ENCODE measurements at places on chromosomes 5 and 9. TPM values are rescaled to one million over a fixed set of nuclear protein-coding genes. Genes with fewer than 3 reads are reported as not detected.

The STPG3 gene
- not detected for total RNA-seq

GRCh38 chr5:17289681-17290539 lies 72.5 kb downstream of the BASP1 start:
- H3K4me3 ChIP-seq: no peak overlapping the region
- no peaks in the 10 kb centered on the region for H3K36me3 ChIP-seq
- H3K4me1 ChIP-seq: peaks cover 4% of the 10 kb centered on the region
- no peaks in the 10 kb centered on the region for H3K27me3 ChIP-seq
- peak; percentile 75 for DNase-seq

DNA sequence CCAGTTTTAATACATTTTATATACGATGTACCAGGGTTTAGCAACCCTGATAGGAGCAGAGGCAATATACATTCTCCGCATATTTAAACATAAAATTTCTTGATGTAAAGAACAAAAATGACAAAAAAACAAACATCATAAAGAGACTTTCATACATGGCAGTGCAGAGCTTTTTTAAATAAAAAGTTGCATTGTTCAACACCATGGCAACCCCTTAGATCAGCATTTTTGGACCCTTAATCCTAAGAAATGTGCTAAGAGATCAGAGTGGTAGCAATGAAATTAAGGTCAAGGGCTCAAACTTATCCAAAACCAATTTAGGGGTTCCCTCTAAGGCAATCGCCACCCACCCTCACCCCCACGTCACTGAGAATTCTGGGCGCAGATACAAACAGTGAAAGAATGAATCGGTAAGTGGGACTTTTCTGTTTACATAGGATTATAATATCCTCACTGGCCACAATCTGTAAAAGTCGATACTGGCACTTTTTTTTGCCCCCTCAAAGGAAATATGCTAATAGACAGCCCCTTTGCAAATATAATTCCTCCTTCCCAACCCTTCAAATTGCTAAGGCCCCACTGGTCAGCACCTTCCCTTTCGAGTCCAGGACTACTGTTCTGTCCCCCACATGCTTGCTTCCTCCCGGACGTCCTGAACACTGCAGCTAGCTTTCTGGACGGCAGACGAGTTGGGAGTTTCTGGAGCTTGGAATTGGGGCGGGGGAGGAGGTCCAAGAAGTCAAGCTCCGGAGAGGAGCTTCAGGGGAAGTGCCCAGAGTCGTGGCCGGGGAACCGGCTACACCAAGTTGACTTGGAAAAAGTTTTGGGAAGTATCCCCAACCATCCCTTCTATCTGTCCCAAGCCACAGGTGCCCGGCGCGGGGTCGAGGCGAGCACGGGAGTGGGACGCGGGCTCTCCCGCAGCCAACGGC lies 2.2 kb downstream of the GAS1 start:
- peak; percentile 39 for DNase-seq
- no peaks in the 10 kb centered on the region for H3K4me1 ChIP-seq
- peak overlapping the region; percentile 90 for H3K27ac ChIP-seq
- H3K36me3 ChIP-seq: peaks cover 3% of the 10 kb centered on the region

DNA sequence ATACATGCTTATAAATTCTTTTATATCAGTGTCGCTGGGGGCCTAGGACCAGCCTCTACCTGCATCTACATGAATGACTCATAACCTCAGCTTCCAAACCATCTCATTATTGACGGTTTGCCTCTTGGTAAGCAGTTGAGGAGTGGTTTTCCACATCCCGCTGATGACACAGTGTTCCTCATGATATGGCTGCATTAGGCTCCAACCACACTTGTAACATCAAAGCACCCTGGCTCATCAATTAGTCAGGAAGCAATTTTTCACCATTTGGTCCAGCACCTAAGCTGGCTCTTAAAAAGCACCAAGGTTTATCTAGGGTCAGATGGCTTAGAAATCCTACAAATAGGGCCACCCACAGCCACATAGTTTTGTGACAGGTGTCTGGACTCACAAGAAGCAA lies 402.4 kb downstream of the ARHGEF28 start:
- no peak overlapping the region for H3K27ac ChIP-seq
- no peaks in the 10 kb centered on the region for H3K36me3 ChIP-seq
- peaks cover 10% of the 10 kb centered on the region for H3K27me3 ChIP-seq
- peak; percentile 18 for DNase-seq
- no peaks in the 10 kb centered on the region for H3K4me1 ChIP-seq

- no peak overlapping the region for H3K4me3 ChIP-seq
- peak; percentile 75 for DNase-seq
- no peaks in the 10 kb centered on the region for H3K4me1 ChIP-seq
- no peaks in the 10 kb centered on the region for H3K36me3 ChIP-seq
- H3K27me3 ChIP-seq: no peaks in the 10 kb centered on the region
These were observed 83.9 kb upstream of the GRAMD2B start for GRCh38 chr5:126339215-126339805.

The C9orf50 gene
- total RNA-seq: not detected

- H3K4me3 ChIP-seq: no peak overlapping the region
- no peak for DNase-seq
- peaks cover 2% of the 10 kb centered on the region for H3K36me3 ChIP-seq
- peaks cover 10% of the 10 kb centered on the region for H3K4me1 ChIP-seq
These were observed 49.5 kb downstream of the NR3C1 start for GRCh38 chr5:143354025-143354424.

DNA sequence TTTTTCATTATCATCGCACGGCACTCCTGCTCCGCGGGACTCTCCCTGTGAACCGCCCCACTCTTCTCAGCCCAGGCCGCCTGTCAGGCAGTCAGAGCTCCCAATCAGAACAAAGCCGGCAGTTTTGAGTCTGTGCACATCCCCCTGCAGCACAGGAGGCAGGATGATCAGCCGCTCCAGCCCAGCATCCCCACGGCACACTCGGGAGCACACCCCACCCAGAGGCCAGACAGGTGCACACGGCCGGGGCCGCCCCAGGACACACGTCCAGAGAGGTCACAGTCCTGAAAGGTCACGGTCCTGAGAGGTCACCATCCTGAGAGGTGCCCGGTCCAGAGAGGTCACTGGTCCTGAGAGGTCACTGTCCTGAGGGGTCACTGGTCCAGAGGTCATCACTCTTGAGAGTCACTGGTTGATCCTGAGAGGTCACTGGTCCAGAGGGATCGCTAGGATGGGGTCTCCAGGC lies 8.4 kb downstream of the TPPP start:
- H3K4me3 ChIP-seq: no peak overlapping the region
- no peak for DNase-seq
- H3K27me3 ChIP-seq: peaks cover 6% of the 10 kb centered on the region
- no peaks in the 10 kb centered on the region for H3K36me3 ChIP-seq

GRCh38 chr9:117290306-117290840 lies 124.5 kb downstream of the ASTN2 start:
- H3K27ac ChIP-seq: no peak overlapping the region
- H3K36me3 ChIP-seq: no peaks in the 10 kb centered on the region
- no peak overlapping the region for H3K4me3 ChIP-seq
- DNase-seq: no peak
- H3K4me1 ChIP-seq: no peaks in the 10 kb centered on the region

DNA sequence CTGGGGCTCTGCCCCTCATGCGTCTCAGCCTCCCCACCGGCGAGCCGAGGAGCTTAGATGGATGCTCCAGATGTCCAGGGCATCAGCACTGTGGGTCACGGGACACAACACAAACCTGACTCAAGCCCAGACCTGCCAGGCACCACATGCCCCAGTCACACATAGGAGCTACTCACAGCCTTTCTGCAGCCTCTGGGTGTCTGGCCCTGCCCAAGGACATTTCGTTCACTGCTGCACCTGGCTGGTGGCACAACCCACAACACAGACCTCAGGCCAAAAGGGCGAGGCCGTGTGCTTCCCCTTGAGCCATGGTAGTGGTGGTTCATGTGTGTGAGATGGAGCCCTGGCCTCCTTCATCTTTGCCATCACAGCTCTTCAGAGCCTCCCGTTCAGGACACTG lies 89.6 kb upstream of the FCN2 start:
- DNase-seq: no peak
- no peak overlapping the region for H3K4me3 ChIP-seq
- H3K27ac ChIP-seq: no peak overlapping the region
- peaks cover 75% of the 10 kb centered on the region for H3K36me3 ChIP-seq

DNA sequence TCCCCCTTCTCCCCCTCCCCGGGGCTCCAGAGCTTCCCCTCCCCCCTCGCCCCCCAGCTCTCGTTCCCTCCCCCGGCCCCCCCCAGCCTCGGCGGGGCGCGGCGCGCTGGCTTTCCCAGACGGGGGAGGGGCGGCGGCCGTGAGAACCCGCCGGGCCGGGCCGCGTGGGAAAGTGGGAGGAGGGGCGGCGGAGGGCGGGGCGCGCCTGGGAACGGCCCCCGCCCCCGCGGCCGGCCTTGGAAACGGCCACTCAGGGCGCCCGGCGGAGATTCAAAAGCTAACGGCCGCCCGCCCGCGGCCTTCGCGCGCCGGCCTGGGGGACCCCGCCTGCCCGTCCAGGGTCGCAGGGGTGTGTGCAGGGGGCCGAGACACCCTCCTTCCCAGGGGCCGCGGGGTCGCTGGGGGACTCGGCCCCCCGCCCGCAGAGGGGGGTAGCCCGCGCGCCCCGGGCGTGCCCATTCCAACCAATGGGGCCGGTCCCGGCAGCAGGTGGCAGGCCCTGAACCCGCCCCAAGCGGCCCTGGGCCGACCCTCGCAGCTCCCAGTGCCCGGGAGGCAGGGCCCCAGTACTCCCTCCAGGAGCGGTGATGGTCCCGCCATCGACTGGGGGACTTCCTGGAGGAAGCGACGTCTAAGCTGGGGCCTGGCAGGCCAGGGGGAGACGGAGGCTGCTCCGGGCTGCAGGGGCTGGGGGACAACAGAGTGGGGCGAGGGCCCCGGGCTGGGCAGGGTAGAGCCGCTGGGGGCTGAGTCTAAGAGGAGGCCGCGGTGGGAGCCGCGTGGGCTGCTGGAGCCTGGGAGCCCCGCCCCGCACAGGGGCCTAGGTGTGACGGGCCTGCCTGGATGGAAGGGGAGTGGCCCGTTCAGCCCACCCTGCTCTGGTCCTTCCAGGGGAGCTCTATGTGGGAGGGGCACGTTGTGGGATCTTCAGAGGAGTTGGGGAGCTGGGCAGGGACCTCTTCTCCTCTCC lies 14.2 kb upstream of the NRARP start:
- DNase-seq: no peak
- H3K4me1 ChIP-seq: 0 out of 2 replicates have a peak, but pooled peaks cover 2% of the 10 kb centered on the region

DNA sequence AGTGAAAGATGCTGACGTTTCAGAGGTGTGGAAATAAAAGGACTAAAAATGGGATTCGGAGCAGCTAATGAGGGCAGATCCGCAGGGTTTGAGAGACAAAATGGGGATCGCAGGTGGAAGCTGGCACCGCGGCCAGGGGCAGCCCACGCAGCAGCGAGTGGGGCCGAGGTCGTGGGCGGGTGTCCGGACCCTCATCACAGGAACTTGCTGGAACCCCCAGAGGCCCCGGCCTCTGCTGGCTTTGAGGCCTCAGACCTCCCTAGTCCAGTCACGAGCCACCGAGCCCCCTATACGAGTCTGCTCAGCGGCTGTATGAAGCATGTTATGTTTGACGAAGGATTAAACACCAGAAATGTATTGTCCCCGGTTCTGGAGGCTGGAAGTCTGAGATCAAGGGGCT lies 45.8 kb upstream of the FCN1 start:
- H3K27me3 ChIP-seq: peaks cover 3% of the 10 kb centered on the region
- H3K27ac ChIP-seq: no peak overlapping the region
- no peaks in the 10 kb centered on the region for H3K36me3 ChIP-seq
- H3K4me3 ChIP-seq: no peak overlapping the region
